ENCODE measurements at places on chromosomes 16 and 17.

DNA sequence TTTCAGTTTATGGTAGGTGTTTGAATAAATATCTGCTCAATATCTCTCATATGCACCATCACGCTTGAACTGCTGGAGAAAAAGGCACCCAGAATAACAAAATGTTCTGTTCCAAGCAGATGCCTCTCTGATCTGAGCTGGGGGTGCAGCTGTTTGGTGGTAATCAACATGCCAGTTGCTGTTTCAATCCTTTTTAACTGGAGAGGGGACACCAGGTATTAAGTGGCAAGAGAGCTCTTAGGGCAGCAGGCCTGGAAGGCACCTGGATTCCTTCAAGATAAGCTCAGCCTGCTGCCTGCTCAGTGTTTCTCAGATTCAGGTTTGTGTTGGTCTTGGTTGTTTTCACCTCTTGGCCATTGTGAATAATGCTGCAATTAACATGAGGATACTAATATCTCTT is 27.2 kb upstream of the VAT1L start:
- H3K27me3 ChIP-seq = no peaks in the 10 kb centered on the region
- no peak for DNase-seq
- H3K4me3 ChIP-seq = no peak overlapping the region
- H3K36me3 ChIP-seq = no peaks in the 10 kb centered on the region

DNA sequence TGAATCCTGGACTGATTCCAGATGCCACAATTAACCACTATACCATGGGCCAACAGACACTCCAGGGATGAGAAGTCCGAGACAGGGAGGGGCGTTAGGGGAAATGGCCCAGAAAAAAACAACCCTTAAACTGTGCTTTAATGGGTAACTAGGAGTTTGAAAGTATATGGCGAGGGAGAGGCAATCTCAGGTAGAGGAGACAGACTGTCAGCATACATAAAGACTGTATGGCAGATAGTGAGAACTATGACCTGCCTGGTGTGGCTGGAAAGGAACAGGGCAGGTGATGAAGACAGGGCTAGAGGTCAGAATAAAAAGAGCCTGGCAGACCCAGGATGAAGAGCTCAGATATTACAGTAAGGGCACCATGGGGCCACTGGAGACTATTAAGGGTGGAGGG is 8.1 kb downstream of the ZZEF1 start:
- DNase-seq = no peak
- H3K4me3 ChIP-seq = no peak overlapping the region
- peaks cover 26% of the 10 kb centered on the region for H3K4me1 ChIP-seq
- H3K27ac ChIP-seq = no peak overlapping the region
- H3K36me3 ChIP-seq = peaks cover 13% of the 10 kb centered on the region
- H3K27me3 ChIP-seq = no peaks in the 10 kb centered on the region

GRCh38 chr17:81287152-81287551 is 8.0 kb downstream of the SLC38A10 start:
- DNase-seq = no peak
- peaks cover 56% of the 10 kb centered on the region for H3K4me1 ChIP-seq
- no peaks in the 10 kb centered on the region for H3K27me3 ChIP-seq
- no peak overlapping the region for H3K4me3 ChIP-seq
- peak overlapping the region; percentile 68 for H3K27ac ChIP-seq

GRCh38 chr16:27618606-27619327 is 68.8 kb downstream of the KATNIP start:
- DNase-seq = no peak
- no peaks in the 10 kb centered on the region for H3K4me1 ChIP-seq
- no peaks in the 10 kb centered on the region for H3K27me3 ChIP-seq
- peaks cover 2% of the 10 kb centered on the region for H3K36me3 ChIP-seq
- no peak overlapping the region for H3K27ac ChIP-seq

- peaks cover 2% of the 10 kb centered on the region for H3K36me3 ChIP-seq
- H3K27me3 ChIP-seq = peaks cover 7% of the 10 kb centered on the region
- H3K27ac ChIP-seq = no peak overlapping the region
- no peak overlapping the region for H3K4me3 ChIP-seq
These were observed 54.1 kb downstream of the MEAK7 start for GRCh38 chr16:84450176-84450865.

GRCh38 chr16:84563786-84564420 is 54.0 kb downstream of the COTL1 start:
- peaks cover 24% of the 10 kb centered on the region for H3K4me1 ChIP-seq
- H3K36me3 ChIP-seq = peaks cover 59% of the 10 kb centered on the region
- no peak for DNase-seq
- no peak overlapping the region for H3K4me3 ChIP-seq

- H3K36me3 ChIP-seq = no peaks in the 10 kb centered on the region
- no peaks in the 10 kb centered on the region for H3K4me1 ChIP-seq
- H3K4me3 ChIP-seq = no peak overlapping the region
- H3K27me3 ChIP-seq = peaks cover 39% of the 10 kb centered on the region
These were observed 3.4 kb downstream of the CASKIN2 start for GRCh38 chr17:75511610-75512575.

GRCh38 chr16:51113236-51114125 is 37.6 kb downstream of the SALL1 start:
- H3K27me3 ChIP-seq = peaks cover 43% of the 10 kb centered on the region
- H3K36me3 ChIP-seq = no peaks in the 10 kb centered on the region
- H3K4me1 ChIP-seq = no peaks in the 10 kb centered on the region
- H3K27ac ChIP-seq = no peak overlapping the region

DNA sequence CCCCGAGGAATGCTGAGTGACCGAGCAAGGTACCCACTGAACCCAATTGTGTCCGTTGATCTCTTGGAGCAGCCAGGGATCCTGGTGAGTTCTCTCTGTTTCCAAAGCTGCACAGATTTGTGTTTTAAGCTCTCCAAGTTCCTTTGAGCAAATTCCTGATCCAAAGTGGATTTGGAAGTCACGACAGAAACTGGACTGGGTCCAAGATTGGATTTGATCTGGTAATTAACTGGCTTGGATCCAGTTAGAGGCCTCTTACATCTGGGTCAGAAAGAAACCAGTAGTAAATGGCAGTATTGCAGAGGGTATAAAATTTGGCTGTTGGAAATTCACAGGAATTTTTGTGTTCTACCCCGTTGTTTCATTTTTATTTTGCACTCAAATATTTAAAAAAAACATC is 119.5 kb downstream of the PMP22 start:
- H3K4me1 ChIP-seq = no peaks in the 10 kb centered on the region
- H3K4me3 ChIP-seq = no peak overlapping the region
- H3K27me3 ChIP-seq = no peaks in the 10 kb centered on the region
- H3K36me3 ChIP-seq = no peaks in the 10 kb centered on the region
- H3K27ac ChIP-seq = no peak overlapping the region
- no peak for DNase-seq

All from activated naive CD4-positive, alpha-beta T cell treated with anti-CD3 and anti-CD28 coated beads, Interleukin-2, amount 10 ng/mL, durations not matched to agents 7 days and 5 days (primary cell).